ENCODE measurements at places on chromosomes 3 and 15. TPM values are rescaled to one million over a fixed set of nuclear protein-coding genes. Genes with fewer than 3 reads are reported as not detected.

Gene IP6K2
- total RNA-seq: 55.7 TPM

Gene VILL
- total RNA-seq: 4.3 TPM

Gene CHMP2B
- total RNA-seq: 51.4 TPM

Gene DUOX1
- not detected for total RNA-seq

Gene DPPA2
- total RNA-seq: not detected

Gene MYLK
- 807 TPM for total RNA-seq

Gene NANOGP8
- total RNA-seq: 0.32 TPM

Gene CPN2
- not detected for total RNA-seq

Gene RASGRF1
- 0.43 TPM for total RNA-seq

Gene SERPINI2
- total RNA-seq: not detected

Gene SLC22A13
- 0.43 TPM for total RNA-seq

Gene DUOXA2
- total RNA-seq: not detected

Gene SNTN
- not detected for total RNA-seq

Gene RETNLB
- total RNA-seq: not detected

Gene NR1I2
- total RNA-seq: under 0.01 TPM

Gene CEP152
- 5.2 TPM for total RNA-seq

Gene MOBP
- total RNA-seq: not detected

Gene TMEM44
- total RNA-seq: 11.7 TPM

Gene C3orf49
- total RNA-seq: not detected

Gene ALDH1A3
- total RNA-seq: 42.7 TPM

Gene C2CD4A
- not detected for total RNA-seq

Gene C3orf52
- total RNA-seq: 7.3 TPM

Gene ADGRG7
- total RNA-seq: not detected

Gene CHRM5
- under 0.01 TPM for total RNA-seq

Gene CPA3
- under 0.01 TPM for total RNA-seq

Gene PIGZ
- total RNA-seq: 1.7 TPM

Gene HRG
- not detected for total RNA-seq

Gene ANKRD34C
- total RNA-seq: not detected

Gene CADM2
- total RNA-seq: 0.32 TPM

Gene PLA2G4B
- 1.3 TPM for total RNA-seq

Gene TMC3
- total RNA-seq: not detected

Gene BOC
- total RNA-seq: 10.6 TPM

Gene THPO
- total RNA-seq: 0.86 TPM

Gene PLXNB1
- total RNA-seq: 35.0 TPM

Gene DPPA4
- total RNA-seq: not detected

Gene ECE2
- not detected for total RNA-seq

Gene PLSCR2
- not detected for total RNA-seq

Gene CCDC54
- not detected for total RNA-seq

Gene SPINK8
- not detected for total RNA-seq

Gene IGF2BP2
- total RNA-seq: 67.8 TPM

Gene GPR149
- not detected for total RNA-seq

Gene CYP8B1
- total RNA-seq: not detected

Gene COL7A1
- 140 TPM for total RNA-seq

Gene CORO2B
- 9.5 TPM for total RNA-seq

Gene GOLGA6L4
- total RNA-seq: 1.3 TPM

Gene GP5
- not detected for total RNA-seq

Gene MTFMT
- total RNA-seq: 30.7 TPM

Gene EFL1
- 22.9 TPM for total RNA-seq

Gene SKOR1
- total RNA-seq: not detected

Gene GOLGA6L9
- total RNA-seq: 1.3 TPM
